ENCODE measurements at places on chromosomes 13 and 19.

DNA sequence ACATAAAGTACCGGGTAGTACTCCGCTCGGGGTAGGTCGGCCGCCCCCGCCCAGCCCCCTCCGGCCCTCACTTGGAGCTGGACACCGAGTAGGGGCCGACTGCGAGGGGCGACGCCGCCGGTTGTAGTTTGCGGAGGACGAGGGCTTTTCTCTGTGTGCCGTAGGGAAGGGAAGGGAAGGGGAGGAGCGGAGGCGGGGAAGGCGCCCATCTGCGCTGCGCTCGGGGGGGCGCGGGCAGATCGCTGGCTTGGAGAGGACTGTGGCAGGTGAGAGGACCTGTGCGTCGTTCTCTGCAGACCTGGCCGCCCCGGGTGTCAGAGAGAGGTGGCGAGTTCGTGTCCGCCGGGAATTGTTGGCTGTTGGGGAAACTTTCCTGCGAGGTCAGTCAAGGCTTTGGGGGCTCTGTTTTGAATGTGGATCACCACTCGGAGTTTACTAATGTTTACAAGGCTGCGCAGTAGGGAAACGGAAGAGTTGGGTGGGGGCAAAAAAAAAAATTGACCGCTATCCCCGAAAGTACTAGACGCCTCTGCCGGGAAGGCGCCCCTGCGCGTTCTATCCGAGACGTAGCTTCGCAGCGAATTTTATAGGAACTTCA lies 1.4 kb downstream of the ING1 start:
- peak; percentile 53 for DNase-seq

GRCh38 chr13:40026174-40026585 lies 370.7 kb downstream of the COG6 start:
- DNase-seq: no peak

- no peak for DNase-seq
Observed at GRCh38 chr13:30004204-30004603, 153.8 kb upstream of the UBL3 start.

GRCh38 chr13:26054896-26055295 lies 3.1 kb upstream of the SHISA2 start:
- no peak for DNase-seq

- DNase-seq: peak; percentile 35
Observed at GRCh38 chr19:46571495-46571894, 29.6 kb upstream of the CALM3 start.

- no peak for DNase-seq
Observed at GRCh38 chr19:51272183-51272810, 21.4 kb downstream of the SIGLECL1 start.

- DNase-seq: no peak
Observed at GRCh38 chr19:12834976-12835757, 788 bp upstream of the RTBDN start.

GRCh38 chr19:824885-825284 lies 2.8 kb upstream of the AZU1 start:
- no peak for DNase-seq

- peak; percentile 71 for DNase-seq
Observed at GRCh38 chr13:51222037-51222685, at the start of gene FAM124A. Gene FAM124A (plus strand): TSS chr13:51222398. CDS start chr13:51222502, 104 bp downstream.

GRCh38 chr19:4693471-4694121 lies 23.5 kb upstream of the MYDGF start:
- DNase-seq: no peak

GRCh38 chr19:41321600-41322270 lies 11.8 kb downstream of the CCDC97 start:
- peak; percentile 64 for DNase-seq

DNA sequence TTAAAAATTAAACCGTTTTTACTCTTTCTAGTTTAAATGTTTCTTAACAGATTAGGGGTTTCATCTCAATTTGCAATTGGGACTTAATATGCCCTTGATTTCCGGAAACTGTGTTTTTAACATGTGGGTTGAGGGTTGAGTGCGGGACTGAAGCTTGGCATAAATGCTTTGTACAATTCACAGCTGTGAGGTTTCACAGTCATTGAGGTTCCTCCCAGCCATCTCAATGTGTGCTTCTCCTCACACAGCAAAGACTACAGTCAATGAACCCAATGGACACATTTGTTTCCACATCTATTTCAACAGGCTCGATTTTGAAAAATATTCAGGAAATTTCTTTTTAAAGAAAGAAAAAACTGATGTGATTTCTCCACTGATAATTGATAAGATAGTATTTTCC lies 328.6 kb downstream of the TBC1D4 start:
- DNase-seq: no peak

DNA sequence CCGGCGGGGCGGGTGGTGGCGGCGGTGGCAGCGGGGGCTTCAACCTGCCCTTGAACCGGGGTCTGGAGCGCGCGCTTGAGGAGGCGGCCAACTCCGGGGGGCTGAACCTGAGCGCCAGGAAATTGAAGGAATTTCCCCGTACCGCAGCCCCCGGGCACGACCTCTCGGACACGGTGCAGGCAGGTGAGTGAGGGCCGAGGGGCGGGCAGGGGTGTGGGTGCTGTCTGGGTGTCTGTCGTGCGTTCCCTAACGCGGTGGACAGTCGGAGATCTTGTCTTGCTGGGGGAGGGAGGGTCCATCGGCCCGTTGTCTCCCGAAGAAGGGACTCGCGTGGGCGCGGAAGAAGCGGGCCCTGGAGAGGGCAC lies 533 bp downstream of the LRCH1 start:
- peak; percentile 26 for DNase-seq

GRCh38 chr13:102650444-102650843 lies 44.4 kb downstream of the METTL21C start:
- DNase-seq: no peak

DNA sequence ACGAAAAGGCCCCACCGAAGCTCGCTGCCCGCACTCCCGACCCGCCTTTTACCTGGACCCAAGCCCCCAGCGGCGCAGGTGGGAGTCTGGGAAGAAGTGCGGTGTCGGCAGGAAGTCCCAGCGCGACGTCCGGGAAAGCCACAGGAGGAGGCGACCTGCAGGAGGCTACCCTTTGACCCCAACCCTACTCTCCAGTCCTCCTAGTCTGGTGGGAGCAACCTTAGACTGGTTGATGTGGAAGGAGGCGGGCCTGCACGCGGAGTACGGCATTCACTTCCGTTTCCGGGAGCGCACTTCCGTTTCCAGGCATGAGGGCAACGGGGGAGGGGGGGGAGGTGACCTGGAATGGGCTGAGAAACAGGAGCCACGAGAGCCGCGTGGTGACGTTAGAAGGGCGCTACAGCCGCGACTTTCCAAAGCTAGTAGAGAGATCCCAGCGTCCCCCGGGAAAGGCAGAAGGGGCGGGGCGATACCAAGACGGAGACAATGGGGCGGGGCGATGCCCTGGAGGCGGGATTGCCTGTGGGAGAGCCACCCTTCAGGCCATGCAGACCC lies 28.5 kb downstream of the ZNF266 start:
- no peak for DNase-seq

DNA sequence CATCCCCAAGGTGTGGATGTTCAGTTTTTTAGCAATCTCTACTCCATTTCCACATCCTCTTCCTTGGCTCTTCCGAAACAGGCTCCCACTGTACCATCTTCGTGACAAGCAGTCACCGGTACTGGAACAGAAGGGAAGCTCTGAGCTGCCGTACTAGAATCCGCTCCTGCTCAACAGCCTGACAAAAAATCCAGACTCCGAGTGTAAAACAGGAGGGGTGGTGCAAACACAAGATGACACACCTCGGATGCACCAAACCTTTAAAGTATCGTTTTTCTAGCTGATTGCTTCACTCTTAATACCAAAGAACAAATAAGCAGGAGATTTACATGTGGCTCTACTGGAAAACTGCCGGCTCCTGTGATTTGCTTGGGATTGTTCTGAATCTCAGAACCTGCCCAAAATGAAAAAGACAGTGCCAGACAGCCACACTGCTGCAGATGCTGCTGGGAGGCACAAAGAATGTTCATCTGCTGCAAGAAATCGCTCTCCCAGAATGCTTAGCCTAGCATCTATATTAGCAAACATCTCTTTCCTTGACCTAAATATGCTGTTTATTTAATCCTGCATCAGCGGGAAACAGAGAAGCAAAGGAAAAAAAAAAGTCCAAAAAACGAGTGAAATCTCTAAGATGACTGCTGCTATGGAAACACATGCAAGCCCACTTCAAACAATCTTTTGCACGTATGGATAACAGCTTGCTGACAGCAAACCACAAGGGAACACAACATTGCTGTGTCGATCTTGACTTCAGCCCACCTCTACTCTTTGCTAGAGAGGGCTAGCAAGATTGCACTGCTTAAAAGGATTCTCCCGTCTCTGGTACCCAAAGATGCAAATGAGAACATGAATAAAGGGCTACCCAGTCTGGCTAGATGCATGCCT lies 38.0 kb upstream of the DOCK9 start:
- DNase-seq: no peak

GRCh38 chr19:41811036-41811435 lies 14.6 kb downstream of the CEACAM3 start:
- DNase-seq: no peak

DNA sequence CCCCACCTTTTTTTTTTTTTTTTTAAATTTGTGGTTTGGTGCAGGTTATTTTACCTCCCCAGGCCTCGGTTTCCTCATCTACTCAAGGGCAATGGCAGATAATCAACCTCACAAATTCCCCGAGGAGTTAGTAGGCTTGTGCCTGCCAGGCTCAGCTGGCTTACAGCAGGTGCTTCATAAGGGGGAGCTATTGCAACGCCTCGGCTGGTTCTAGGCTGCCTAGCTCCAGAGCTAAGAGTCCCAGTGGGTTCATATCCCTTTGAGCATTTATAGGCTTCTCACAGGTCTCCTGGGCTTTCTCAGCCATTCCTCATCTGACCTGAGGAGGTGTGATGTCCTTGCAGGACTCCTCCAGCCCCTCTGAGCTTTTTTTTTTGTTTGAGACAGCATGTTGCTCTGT lies 10.6 kb downstream of the BCKDHA start:
- DNase-seq: no peak

- no peak for DNase-seq
Observed at GRCh38 chr13:41065078-41065477, 3.8 kb downstream of the WBP4 start.

- no peak for DNase-seq
Observed at GRCh38 chr13:103102482-103102881, 36.3 kb upstream of the SLC10A2 start.

- DNase-seq: no peak
Observed at GRCh38 chr19:35307931-35308330, 16.0 kb downstream of the MAG start.

- peak; percentile 35 for DNase-seq
Observed at GRCh38 chr19:3722443-3723109, 14.4 kb downstream of the TJP3 start.

- no peak for DNase-seq
Observed at GRCh38 chr13:39538816-39539790, 63.9 kb downstream of the LHFPL6 start.

- no peak for DNase-seq
Observed at GRCh38 chr13:43981091-43981490, 101.4 kb downstream of the LACC1 start.

GRCh38 chr19:51520728-51521127 lies 10.7 kb downstream of the SIGLEC6 start:
- DNase-seq: no peak

DNA sequence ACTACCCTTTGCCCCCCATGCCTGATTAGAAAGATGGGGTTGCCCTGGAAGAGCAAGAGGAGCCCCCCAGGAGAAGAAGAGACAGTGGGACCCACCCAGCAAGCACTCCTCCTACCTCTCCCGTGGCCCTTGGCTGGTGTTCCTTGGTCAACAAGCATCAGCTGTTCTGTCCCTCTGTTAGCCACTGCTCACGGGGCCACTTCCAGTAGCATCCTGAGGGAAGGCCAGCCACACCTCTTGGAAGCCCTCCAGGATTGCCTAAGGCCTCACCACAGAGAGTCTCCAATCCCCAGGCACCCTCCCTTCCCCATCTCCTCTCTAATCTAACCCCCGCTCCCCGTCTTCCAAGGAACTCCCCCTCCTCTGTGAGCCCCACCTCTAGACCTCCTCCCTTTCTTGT lies 15.1 kb upstream of the DPP9 start:
- DNase-seq: no peak

GRCh38 chr13:32723987-32724386 lies 137.7 kb downstream of the PDS5B start:
- no peak for DNase-seq

- no peak for DNase-seq
Observed at GRCh38 chr19:32519023-32519422, 62.0 kb upstream of the PDCD5 start.

- DNase-seq: no peak
Observed at GRCh38 chr13:75666646-75667351, 30.7 kb downstream of the LMO7 start.

DNA sequence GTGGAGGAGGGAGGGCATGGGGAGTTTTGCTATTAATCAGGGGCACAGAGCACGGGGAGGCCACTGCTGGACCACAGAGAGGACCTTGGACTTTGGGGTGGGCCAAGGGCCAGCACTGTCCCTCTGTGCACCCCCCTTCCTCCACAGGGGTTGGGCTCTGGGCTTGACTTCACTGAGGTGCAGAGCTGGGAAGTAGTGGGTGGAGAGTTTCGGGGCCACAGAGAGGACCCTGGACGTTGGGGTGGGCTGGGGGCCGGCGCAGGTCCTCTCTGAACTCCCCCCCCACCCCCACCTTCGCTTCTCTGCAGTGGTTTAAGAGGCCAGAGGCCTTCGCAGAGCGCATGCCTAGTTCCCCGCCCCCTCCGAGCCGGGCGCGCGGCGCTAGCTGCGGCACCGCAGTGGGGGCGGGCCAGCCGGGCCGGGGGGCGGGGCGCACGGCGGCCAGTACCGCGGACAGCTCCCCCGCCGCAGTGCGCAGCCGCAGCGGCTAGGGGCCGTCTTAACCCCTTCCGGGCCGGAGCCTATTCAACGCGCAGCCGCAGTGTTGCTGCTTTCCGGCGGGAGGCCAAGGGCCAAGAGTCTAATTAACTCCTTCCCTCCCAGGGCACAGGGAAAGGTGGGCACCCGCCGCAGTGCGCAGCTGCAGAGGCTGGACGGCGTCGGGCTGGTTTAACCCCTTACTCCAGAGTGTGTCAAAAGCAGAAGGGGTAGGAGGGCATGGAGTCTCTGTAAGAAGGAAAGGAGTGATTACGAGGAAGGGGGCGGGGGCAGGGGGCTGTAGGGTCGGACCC lies 3.7 kb downstream of the KCNC3 start:
- no peak for DNase-seq

GRCh38 chr13:49302817-49303216 lies 55.1 kb downstream of the CDADC1 start:
- no peak for DNase-seq

DNA sequence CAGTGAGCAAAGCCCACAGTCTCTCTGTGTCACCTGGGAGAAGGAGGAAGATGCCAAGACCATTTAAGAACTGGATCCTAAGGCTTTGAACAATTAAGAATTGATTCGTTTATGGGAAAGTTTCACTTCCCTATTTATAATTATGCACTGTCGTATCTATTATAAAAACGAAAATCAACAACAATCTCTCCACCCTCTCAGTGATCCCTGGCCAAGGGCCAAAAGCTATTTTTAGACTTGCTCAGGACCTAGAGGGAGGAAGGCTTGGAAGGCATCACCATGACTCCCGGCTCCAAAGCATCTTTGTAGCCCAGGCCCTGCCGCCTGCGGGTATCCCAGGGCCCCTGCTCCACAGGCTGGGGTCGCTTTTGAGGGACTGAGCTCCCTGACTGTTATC lies 1.3 kb downstream of the RHPN2 start:
- DNase-seq: no peak

- no peak for DNase-seq
Observed at GRCh38 chr19:30877661-30878113, 471.5 kb downstream of the TSHZ3 start.
